ENCODE measurements at places on chromosomes 5 and 9. TPM values are rescaled to one million over a fixed set of nuclear protein-coding genes. Genes with fewer than 3 reads are reported as not detected.

The PCDHA13 gene
- 20.9 TPM for total RNA-seq

The GPR151 gene
- total RNA-seq = 0.31 TPM

DNA sequence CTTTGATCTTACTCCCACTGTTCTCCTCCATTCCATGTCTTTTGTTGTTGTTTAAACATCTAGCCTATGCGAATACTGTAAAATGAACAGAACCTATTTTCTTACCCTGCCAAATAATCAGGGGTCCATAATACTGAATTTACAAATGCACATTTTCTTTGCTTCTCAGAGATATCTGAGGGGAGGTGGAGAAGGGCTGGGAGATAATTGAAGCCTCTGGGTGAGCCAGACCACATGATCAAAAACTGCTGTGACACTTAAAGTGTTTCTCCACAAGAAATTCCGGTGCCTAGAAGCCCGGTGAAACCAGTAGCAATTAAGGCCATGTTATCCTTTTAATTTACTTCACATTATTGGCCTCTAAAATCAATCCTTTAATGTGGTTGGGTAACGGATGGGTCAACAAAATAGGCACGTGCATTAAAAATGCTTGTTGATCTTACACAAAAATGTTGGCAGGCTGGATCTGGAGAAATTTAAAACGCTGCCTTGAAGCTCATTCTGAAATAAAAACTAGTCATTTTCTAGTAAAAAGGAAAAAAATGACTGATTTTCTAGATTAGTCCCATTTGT is 10.8 kb downstream of the SEMA6A start:
- DNase-seq = no peak

DNA sequence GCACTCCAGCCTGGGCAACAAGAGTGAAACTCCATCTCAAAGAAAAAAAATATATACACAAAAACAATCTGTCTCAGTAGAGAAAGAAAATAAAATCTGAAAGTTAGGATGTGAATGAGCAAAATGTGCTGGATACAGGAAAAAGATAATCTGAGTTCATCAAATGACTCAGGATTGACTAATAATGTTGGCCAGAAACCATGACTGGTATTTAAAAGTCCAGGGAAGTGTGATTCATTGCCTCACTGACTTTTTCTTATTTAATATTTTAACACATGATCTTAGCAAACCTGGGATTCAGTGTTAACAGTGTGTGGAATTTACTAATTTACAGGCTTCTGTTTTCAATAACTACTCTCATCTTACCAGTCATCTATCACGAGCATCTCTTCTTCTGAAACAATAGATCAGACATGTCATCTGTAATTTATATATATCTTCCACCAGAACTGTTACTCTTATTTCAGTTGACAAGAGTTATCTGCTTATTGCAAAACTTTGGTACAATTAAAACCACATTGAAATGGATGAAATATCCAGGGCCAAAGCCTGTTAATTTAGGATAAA is 256.7 kb downstream of the CDH12 start:
- no peak for DNase-seq

DNA sequence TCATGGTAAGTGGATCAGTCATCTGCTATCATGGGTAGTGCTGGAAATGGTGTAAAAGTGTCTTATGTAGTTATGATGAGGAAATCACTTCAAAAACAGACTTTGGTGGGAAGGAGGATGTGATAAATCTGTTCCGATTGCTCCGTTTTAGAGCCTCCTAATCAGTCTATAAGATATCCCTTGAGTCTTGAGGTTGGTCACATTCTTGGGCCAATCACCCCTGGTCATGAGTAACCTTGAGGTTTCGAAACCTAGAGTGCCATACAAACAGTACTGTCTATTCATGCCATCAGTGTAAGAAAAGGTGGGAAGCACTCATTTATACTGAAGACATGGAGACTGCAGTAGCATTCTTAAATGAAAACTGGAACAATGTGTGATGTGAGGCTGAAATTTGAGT is 45.8 kb downstream of the LRRTM2 start:
- no peak for DNase-seq

DNA sequence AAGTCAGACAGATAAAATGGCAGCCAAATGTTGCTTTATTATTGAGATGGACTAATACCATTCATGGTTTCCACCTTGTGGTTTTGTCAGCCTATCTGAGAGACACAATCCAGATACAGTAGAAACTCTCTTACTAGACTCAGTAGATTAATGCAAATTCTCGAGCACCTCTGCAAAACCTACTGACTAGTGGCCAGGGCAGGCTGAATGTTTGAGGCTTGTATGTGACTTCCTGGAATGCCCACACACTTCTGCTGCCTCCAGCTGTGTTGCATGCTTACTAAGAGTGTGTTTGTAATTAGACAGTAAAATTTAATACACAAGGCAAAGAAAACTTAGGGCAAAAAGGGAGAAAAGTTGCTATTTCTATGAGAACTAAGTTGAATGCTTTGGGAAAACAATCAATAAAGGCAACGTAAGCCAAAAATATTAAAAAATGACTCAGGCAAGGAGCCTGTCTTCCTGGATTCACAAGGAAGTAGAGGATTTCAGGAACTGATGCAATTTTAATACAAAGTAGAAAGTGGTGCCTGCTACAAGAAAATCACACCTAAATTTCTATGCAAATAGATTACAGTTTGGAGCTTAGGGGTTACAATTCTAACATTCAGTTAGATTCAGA is 30.2 kb upstream of the CCNG1 start:
- no peak for DNase-seq

- no peak for DNase-seq
Measured at GRCh38 chr5:37667430-37667829, 172.4 kb downstream of the GDNF start.

DNA sequence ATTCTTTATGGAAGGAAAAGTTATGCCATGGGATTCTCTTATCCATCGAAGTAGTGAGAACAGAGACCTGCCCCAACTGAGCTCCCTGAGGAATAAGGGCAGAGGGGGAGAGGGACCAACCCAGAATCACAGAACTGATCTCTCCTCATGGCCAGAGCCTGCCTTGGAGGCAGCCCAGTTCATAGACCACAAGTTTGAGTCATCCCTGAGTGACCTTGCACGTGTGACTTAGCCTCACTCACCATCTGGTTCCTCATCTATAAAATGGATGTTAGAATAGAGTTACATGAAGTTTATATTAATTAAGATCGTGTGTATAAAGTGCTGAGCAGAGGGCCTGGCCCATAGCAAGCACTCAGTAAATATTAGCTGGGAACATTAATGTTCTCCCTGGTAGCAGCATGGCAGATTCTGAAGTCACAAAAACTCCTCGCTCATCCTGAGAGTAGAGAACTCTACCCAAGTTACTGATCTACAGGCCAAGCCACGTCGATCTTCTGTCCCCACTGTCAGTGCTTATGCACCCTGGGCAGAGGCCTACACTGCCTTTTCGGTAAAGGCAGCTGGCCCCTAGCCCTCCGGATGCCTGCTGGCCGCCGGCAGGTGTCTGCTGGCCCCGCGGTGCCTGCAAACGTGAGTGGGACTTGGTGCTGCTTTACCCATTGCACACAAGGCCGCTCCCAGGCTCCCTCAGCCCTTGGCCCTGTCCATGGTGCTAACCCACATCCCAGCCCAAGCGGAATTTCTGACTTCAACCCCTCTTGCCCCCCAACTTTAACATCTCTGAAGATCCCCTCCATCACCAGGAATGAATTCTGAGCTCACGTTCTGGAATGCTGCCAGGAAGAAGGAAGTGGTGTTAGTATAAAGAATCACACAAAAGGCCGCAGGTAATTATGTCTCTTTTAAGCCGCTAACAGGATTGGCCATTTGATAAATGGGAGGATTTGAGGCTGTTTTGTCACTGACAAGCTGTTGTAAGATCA is 61.1 kb upstream of the ARAP3 start:
- DNase-seq = no peak

The ARL10 gene
- 50.5 TPM for total RNA-seq

GRCh38 chr9:16318516-16319060 is 551.9 kb downstream of the BNC2 start:
- no peak for DNase-seq

DNA sequence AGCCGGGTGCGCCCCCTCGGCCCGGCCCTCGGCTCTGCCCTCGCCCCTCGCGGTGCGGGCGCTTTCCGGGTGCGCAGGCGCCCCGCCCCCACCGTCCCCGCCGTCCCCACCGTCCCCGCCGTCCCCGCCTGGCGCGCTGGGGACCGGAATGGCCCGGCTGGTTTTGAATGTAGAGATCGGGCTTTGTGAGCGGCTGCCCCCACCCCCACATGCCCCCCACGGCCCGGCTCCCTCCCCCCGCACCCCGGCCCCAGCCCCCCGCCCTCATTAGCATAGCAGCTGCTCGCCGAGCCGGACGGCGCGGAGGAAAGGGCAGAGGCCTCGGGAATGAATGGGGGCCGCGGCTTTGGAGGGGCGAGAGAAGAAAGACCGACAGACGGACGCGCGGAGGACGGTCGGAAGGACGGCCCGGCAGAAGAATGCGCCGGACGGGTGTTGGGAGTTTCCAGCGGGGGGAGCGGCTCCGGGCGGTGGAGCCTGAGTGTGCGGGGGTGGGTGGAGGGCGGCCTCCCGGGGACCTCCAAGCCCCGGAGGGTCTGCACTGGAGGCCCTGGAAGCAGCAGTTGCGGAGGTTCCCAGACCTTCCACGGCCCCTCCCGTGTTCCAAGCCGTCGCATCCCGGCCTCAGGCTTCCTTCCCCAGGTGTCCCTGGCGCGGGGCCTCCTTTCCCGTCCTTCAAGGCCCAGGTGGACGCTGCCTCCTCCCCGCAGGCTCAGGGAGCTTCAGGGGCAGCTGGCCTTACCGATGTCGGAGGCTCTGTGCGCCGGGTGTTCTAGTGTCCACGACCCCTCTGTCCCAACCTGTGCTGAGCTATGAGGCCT is 6.0 kb downstream of the NRARP start:
- no peak for DNase-seq

DNA sequence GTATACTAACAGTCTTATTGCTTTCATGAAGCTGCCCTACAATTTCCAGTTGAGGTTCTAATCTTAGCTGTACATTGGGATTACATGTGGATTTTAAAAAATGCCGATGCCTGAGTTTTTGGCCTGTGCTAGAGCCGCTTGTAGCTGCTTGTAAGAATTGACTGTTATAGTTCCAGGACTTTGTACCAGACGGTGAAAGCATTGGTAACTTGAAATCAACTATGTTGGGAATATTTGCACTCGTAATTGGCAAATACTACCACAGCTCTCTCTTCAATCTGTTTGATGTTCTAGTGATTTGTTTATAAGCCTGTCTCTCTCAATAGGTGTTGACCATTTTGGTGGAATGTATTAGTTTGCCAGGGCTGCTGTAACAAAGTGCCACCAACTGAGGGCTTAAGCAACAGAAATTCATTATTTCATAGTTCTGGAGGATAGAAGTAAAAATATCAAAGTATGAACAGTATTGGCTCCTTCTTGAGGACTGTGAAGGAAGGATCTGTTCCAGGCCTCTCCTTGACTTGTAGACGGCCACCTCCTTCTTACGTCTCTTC is 50.5 kb upstream of the DHFR start:
- DNase-seq = no peak

The PCDHGC3 gene
- total RNA-seq = 35.6 TPM

The ANGPTL2 gene
- 2.7 TPM for total RNA-seq

The DNAI1 gene
- total RNA-seq = 0.78 TPM

DNA sequence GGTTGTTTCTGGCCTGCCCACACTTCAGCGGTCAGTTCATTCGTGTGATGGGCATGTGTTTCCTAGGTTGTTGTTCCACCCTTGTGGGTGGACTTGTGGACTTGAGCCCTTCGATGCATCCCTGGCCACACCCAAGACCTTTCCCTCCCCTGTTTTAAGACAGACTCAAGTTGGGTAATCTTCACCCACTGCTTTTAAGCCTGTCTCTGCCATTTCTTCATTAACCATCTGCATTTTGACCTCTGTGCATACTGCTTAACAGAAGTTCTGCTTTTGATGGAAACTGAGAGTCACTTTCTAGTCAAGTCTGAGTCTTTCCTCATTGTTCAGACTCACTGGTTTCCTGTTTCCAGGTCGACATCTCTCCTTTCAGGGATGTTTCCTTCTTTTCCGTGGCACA is 233.7 kb downstream of the ARHGEF28 start:
- no peak for DNase-seq

The RGS7BP gene
- total RNA-seq = 17.6 TPM

The TSSK1B gene
- total RNA-seq = 0.16 TPM

GRCh38 chr5:66178799-66179198 is 34.7 kb downstream of the SREK1 start:
- DNase-seq = no peak

The FEM1C gene
- total RNA-seq = 73.3 TPM

The S100Z gene
- total RNA-seq = 0.47 TPM

- peak; percentile 18 for DNase-seq
Measured at GRCh38 chr9:70639853-70640814, 225.7 kb upstream of the KLF9 start.

The GGTA1 gene
- total RNA-seq = 2.3 TPM

- no peak for DNase-seq
Measured at GRCh38 chr5:78816143-78816765, 167.7 kb upstream of the LHFPL2 start.

The PDE8B gene
- 5.3 TPM for total RNA-seq

The PLK2 gene
- 448 TPM for total RNA-seq

The ACOT12 gene
- total RNA-seq = 2.8 TPM

DNA sequence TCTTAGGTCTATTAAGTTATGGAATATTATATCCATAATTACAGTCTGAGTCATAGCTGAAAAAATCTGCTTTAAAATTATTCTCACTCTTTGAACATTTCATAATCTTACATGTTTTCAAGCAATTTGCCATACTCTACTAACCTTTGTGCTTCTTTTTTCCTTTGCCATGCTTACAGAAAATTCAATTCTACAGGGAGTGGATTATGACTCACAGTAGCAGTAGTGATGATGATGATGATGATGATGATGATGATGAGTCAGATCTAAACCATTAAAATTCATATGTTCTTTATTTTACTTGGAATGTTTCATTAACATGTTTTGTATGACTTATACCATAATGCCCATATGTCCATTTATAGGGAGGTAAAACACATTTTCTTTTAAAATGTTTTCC is 207.1 kb downstream of the VPS13A start:
- DNase-seq = no peak

DNA sequence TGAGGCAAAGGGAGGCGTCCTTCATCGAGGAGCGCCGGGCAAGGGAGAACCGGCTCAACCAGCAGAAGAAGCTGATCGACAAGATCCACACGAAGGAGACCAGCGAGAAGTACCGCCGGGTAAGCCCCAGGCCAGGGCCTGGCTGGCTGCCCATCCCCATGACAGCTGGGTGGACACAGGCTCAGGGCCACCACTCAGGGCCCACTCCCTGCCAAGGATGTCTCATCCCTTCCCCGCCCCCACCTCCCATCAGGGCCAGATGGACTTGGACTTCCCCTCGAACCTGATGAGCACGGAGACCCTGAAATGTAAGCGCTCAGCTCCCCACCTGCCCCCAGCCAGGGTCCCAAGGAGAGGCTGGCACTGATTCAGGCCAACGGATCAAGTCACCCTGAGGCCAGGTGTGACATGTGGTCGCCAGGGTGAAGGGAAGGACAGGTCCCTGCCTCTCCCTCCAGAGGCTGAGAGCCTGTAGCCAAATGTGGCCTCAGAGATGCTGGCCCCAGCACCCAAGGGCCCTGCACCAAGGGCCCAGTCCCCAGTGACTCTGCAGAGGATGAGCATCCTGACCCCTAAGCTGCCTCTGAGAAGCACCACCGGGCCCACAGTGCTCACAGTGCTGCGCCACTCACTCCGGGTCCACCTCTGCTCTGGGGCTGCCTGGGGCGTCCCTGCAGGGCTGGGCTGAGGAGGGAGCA is 3.1 kb upstream of the RABL6 start:
- DNase-seq = no peak

Data from occipital lobe (tissue), 3 donors.